ENCODE measurements at places on chromosomes 6 and 20.

DNA sequence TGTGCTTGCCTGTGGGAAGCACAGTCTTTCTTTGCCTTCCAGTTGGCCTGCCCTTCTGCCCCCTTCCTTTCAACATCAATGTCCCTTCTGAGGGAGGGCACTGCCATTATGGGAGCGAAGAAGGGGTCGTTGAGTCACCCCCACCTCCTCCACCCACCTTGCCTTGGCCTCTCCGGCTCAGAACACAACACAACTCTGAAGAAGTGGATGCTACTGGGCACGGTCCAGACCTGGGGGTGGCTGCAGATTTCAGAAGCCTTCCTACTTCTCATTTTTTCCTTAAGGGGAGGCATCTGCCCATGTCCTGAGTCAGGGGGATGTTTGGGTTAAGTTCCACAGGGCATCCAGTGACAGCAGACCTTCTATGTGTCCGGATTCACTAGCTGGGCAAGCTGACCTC is 72.1 kb downstream of the GFOD1 start:
- no peak for DNase-seq

- DNase-seq: no peak
These were observed 390.9 kb downstream of the MMUT start for GRCh38 chr6:49072146-49072545.

DNA sequence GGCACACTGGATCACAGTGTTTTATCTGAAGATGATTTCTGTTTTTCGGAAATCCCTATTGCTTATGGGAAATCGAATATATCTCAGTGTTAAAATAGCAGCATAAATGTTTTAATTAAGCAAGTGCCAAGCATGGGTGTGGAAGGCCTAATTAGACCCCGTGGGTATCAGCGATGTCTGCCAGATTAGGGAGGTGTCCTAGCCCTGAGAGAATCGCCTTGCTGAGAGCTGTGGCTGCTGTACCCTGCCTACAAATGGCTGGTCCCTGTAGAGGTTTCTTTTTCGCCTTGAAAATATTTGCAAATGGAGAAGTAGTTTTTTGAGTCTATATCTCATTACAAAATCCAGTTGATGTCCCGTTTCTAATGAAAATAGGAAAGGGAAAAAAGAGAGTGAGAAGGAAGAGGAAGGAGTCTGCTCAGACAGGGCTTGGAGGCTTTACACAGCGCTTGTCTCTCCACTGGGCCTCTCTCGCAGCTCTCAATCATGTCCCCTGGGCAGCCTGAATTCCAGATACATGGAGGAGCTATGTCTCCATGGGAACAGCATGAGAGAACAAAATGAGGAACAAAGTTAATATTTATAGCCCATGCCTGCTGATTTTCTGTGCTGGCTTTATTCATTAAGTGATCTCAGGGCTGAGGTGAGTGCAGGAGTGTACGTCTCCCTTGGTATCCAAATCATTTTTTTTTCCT is 35.2 kb upstream of the BCLAF1 start:
- DNase-seq: no peak

- no peak for DNase-seq
These were observed 9.8 kb downstream of the OGFRL1 start for GRCh38 chr6:71298459-71298858.

DNA sequence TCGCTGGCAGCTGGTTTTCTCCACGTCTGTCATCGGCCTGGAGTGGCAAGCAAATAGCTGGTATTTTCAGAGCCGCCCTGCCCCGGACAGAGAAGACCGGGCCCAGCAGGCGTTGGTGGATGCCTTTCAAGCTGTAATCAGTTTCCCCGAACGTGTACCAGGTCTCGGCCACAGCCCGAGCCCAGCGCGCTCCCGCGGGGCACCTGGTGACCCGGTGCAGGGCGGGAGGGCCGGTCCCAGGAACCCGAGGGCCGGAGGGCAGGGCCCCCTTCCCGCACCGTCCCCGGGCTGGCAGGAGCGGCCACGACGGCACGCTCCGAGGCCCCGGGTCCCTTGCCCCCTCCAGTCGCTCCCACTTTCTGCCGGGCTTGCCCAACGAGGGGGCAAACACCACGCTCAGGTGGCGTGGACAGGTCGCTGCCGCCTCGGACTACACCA is 348 bp upstream of the PYGB start:
- DNase-seq: no peak

DNA sequence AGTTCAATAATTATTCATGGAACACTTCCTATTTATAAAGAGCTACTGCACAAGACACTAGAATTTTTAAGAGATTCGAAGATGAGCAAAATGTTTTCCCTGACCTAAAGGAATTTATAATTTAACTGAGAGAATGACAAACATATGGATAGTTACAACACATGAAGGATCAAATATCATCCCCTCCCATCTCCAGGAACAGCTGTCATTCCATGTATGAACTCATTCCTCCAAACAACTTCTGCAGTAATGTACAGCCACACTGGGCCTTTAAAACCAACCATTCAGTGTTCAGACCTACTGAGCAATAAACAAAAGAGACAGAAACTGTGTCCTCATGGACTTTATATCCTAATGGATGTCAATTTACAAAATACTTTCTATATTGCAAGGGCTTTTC is 87.8 kb downstream of the KIF16B start:
- no peak for DNase-seq

DNA sequence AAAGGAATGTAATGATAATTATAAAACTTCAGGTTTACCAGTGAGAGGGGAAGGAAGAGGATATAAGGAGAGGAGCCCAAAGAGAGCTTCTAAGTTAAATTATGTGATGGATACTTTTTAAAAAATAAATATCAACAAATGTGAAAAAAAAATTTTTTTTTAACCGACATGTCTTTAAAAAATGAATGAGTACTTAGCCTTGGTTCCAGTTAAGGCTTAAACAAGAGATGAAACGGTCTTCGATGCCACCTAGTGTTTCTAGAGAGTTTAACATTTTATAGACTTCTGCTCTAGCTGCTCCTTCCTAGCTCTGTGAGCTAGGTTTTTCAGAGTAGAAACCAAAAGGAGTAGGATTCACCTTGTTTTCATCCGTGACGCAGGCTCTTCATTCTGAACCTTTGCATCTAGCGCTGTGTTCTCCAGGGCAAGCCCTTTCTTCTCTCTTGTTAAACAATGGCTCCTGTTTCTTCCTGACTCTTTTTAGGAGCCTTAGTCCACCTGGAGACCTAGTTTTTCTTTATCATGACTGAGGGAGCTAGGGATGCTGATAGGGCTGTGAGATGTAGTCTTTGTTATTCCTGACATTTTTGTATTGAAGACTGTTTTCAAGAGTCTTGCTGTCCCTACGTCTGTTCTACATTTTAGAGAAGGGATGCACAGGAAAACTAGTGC is 42.4 kb upstream of the GNRH2 start:
- peak; percentile 43 for DNase-seq

- peak; percentile 93 for DNase-seq
These were observed 984 bp upstream of the ABT1 start for GRCh38 chr6:26595669-26596269.

GRCh38 chr6:151390851-151391470 is 398 bp downstream of the ZBTB2 start:
- peak; percentile 73 for DNase-seq

DNA sequence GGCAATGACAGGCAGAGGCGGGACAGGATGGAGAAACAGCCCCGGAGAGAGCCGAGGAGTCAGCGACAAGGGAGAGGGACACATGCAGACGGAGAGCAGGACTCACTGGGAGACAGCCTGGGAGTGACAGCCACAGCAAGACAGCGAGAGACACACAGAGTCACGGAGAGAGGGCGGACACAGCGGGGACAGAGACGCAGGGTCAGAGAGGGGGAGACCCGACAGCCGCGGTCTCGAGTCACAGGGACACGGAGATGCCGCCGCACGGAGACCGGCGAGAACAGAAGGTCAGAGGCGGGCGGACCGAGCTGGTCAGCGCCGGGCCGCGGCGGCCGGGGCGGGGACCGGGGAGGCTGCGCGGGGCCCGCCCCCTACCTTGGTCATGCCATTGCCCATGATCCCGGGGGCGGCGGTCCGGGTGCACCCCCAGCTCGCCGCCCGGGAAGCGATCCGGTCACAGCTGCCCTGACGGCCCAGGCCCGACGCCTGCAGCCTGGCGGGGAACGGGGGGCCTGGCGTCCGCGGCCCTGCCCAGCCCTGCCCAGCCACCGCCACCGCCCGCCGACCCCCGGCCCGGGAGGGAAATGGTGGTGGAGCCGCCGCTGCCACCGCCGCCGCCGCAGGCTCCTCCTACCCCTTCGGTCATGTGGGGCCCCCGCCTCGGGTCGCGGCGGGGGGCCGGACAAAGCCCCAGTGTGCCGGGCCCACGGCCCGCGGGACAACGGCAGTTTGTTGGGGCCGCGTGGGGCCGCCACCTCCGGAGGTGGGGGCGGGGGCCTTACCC is at the start of the genes DUSP15 and TTLL9:
Gene DUSP15, minus strand, starts transcription at position 586 of the 784 bp plus-strand sequence. Its CDS starts 190 bp downstream, at position 396.
Gene TTLL9, plus strand, starts transcription at position 693 of the 784 bp plus-strand sequence. CDS start 493 bp downstream, outside the sequence.
- DNase-seq: peak; percentile 48

- DNase-seq: no peak
These were observed 360.2 kb downstream of the PREX1 start for GRCh38 chr20:48467622-48468021.

DNA sequence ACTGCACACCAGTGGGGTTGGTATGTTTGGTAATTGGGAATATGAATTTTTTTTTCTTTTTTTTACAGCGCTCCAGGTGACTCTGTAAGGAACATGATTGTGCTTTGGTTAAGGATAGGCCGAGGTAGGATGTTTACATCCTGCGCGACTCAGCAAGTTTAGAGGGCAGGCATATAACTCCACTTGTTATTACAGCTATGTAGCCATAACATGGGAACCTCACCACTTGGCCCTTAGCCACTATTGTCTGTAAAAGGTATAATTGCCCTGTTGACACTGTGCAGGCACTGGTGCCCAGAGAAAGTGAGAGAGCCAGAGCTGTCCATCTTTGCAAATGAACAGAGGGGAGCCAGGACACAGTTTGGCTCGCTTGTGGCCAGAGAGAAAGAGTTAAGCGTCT is 172.9 kb downstream of the MCHR2 start:
- DNase-seq: no peak

GRCh38 chr20:45254383-45255262 is at the start of gene SLPI:
Gene SLPI, minus strand, starts transcription at chr20:45254564. Its CDS starts 21 bp downstream, at chr20:45254543.
- DNase-seq: no peak

- no peak for DNase-seq
These were observed 182.6 kb upstream of the MOCS1 start for GRCh38 chr6:40116832-40117231.

GRCh38 chr6:31057426-31058003 is 47.2 kb downstream of the MUC22 start:
- DNase-seq: no peak

DNA sequence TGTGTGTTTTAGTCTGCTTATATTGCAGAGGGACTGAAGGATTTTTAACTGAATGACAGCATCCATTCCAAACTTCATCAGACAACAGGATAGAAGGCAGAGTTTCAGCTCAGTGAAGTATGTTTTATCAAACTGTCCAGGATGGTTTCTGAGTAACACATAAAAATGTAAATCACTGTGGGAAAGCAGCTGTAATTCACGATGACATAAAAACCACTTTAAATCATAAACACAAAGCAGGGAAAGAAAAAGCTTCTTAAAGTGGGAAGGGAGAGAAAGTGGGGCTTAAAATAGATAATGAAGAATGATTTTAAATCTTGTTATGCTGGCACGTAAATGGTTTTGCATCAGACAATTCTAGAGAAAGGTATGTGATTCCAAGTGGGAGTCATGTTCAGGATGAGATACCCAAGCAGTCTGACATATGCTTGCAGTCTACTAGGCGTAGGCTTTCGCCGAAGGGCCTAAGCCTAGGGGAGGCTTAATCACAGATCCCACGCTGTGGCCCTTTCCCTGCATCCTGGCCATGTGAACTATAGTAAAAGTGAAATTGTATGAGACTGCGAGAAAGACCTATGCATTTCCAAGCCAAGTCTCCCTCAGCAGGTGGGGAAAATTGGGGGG is 610.6 kb downstream of the PRKN start:
- DNase-seq: no peak

DNA sequence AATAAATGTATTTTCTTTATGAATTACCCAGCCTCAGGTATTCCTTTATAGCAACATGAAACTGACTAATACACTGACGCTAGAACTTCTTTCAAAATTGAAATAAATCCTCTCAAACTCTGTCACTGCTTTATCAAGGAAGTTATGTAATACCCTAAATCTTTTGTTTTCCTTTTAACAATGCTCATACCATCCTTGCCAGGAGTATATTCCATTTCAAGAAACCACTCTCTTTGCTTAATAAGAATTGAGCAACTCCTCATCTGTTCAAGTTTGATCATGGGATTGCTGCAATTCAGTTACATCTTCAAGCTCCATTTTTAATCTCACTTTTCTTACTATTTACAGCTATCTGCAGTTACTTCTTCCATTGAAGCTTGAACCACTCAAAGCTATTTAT is 707.6 kb upstream of the MARCKS start:
- DNase-seq: no peak

GRCh38 chr20:50020288-50020687 is 37.5 kb downstream of the SNAI1 start:
- DNase-seq: no peak

DNA sequence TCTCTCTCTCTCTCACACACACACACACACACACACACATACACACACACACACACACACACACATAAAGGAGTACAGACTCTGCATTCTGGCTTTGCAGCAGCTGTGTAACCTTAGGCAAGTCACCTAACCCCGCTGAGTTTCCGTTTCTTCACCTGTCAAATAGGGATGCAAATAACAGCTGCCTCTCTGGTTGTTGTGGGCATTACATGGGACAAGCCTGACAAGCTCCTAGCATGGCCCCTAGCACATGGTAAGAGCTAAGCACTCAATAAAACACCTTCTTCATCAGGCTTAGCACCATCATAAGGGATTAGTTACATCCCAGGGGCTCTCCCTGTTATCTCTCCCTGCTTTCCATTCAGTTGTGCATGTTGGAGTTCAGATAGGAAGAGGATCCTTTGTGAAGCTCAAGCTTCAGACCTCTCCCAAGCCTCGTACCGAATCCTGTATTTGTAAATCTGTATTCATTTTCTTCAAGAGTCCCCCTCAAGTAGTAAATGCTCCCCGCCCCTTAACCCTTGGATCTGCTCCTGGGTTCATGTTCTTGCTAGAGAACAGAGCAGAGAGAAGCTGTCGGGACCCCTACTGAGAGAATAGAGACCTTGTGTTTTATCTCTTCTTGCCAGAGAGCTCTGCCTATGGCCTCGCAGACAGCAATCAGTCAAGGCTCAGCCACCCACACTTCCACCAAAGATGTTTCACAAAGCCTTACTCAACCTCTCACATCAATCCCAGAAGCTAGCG is 2.2 kb downstream of the SLC13A3 start:
- DNase-seq: no peak

GRCh38 chr20:63525971-63526370 is 5.4 kb downstream of the PPDPF start:
- DNase-seq: no peak

- DNase-seq: no peak
These were observed 85.4 kb upstream of the FOXQ1 start for GRCh38 chr6:1226277-1227099.

All from left kidney (tissue), 8 donors.